ENCODE measurements at places on chromosomes 7 and 10. TPM values are rescaled to one million over a fixed set of nuclear protein-coding genes. Genes with fewer than 3 reads are reported as not detected.

DNA sequence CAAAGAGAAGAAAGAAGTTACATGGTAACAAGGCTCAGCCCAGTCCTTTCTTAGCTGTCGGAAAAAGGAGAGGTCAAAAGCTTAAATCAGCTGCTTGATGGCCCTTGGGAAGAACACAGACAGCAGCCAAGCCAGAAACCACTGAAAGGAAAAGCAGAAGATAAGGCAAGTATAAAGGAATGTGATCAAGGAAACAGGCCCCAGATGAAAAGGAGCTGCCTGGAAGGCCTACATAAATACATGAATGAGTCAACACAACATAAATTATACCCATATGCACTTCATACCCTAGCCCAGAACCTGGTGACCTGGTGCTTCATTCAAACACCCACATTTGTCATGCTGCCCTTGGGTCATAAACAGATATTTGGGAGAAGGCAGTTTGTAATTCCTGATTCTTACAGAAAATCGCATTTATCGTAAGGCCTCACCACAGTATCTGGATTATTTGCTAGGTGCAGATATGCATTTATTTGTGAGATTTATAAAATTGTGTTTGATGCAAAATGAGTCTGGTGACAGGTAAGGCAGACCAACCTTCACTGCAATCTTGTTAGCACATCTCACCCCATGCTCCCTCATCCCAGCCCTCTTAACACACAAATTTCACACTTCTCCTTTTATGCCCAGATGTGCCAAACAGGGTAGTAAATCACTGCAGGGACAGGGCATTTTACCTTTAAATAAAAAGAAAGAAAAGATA lies 94.9 kb upstream of the KCNIP2 start:
- DNase-seq, result no peak

ARHGEF5 gene
- total RNA-seq, result 14.5 TPM

SLC39A12 gene
- 0.27 TPM for total RNA-seq

TAS2R3 gene
- total RNA-seq, result 5.2 TPM

GRCh38 chr7:149776848-149777407 lies 3.5 kb upstream of the ZNF467 start:
- peak; percentile 77 for DNase-seq

GRCh38 chr10:6739530-6740174 lies 159.6 kb upstream of the PRKCQ start:
- DNase-seq, result no peak

DNA sequence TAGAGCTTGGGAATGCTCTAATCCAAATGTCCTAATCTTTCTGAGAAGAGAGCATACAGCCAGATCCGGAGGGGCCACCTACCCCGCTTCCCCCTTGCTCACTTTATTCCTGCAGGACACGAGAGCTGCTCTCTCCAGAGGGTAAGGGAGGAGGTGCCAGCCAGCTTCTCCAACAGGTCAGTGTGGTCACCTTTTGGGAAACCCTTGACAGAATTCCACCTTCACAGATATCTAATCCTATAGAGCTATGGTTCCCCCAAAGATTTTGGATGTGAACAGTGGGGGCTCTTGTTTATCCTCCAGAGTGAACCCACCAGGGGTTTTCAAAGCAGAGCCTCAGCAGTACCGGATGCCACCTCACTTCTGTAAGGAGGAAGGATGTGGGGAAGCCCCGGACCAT lies 34.6 kb upstream of the C10orf90 start:
- no peak for DNase-seq

GRCh38 chr10:69180525-69181204 lies 631 bp downstream of the SUPV3L1 start:
- DNase-seq, result peak; percentile 57

GRCh38 chr7:71363627-71364026 lies 231.7 kb downstream of the GALNT17 start:
- no peak for DNase-seq

VSTM4 gene
- 34.2 TPM for total RNA-seq

PDE1C gene
- total RNA-seq, result 7.1 TPM
